Activated naive CD8-positive, alpha-beta T cell treated with anti-CD3 and anti-CD28 coated beads, Interleukin-2, amount 50 U/mL, for 16 hours (primary cell): ENCODE measurements at places on chromosomes 6 and 20.

- DNase-seq: no peak
These were observed 1.0 kb upstream of the E2F3 start for GRCh38 chr6:20400456-20401204.

- DNase-seq: no peak
These were observed 71.0 kb downstream of the PREP start for GRCh38 chr6:105331927-105332326.

DNA sequence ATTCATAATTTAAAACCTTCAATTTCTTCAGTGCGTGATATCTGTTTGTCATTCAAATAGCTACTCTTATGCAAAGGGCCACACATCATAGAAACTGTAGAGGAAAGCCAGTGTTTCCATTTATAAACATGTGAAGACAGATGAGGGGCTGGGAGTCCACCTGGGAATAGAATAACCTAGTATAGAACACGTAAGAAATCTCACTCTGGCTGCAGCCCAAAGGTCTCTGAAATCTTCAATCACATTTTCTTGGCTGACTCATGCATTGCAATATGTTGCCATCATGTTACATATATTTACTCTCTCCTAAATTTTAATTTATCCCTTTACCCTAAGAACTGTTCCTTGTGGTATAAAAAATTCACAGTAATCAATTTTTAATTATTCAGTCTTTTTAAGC is 123.2 kb downstream of the ELOVL4 start:
- no peak for DNase-seq

DNA sequence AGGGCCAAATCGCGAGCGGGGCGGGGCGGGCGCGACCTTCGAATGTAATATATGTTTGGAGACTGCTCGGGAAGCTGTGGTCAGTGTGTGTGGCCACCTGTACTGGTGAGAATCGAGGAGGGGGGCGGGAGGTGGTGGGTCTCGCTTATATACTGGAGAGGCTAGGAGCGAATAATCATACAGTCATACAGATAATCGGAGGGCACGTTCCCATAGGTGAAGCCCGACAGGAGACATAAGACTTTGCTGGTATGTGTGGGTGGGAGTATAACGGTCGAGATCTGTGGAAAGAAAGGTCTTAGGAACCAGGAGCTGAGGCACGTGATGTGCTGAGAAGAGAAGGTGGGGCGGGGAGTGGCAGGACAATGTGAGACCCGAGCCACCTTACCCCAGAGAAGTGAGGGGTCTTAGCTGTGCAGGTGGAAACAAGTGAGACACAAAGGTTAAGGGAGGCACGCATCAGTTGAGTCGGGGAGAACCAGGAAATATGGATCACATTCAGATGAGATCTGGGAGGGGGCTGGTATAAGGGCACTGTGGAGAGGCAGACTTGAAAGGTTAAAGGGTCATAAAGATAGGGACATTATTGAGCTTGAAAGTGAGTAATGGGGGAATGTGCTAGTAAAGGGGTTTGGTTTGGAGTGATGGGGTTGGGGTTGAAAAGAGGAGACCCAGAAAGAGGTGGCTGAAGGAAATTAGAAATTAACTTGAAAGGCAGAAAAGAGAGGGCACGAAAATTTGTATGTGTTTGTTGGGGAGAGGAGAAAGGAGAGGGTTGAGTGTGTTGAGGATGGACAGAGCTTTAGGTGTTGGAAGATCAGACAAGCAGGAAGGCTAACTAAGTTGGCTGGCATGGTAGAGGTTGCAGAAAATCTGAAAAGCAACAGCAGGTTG is 589 bp downstream of the RNF5 start:
- DNase-seq: no peak

- peak; percentile 9 for DNase-seq
These were observed 77.7 kb upstream of the CLDN20 start for GRCh38 chr6:155186052-155186658.

GRCh38 chr6:48859562-48860123 is 603.4 kb downstream of the MMUT start:
- no peak for DNase-seq

DNA sequence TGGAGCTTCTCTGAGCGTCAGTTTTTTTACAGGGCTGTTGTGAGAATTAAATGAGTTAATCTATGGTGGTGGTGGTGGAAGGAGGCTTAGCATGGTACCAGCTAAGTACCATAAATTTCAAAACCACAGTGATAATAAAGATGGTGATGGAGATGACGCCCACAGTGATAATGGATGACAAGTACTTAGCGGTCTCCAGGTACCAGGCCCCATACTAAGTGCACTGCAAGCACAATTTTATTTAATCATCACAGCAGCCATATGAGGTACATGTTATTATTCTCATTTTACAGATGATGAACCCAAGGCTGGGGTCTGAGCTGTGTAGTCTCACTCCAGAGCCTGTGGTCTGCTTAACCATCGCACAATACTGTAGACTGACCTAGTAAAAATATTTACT is 75.1 kb downstream of the PAX1 start:
- no peak for DNase-seq

DNA sequence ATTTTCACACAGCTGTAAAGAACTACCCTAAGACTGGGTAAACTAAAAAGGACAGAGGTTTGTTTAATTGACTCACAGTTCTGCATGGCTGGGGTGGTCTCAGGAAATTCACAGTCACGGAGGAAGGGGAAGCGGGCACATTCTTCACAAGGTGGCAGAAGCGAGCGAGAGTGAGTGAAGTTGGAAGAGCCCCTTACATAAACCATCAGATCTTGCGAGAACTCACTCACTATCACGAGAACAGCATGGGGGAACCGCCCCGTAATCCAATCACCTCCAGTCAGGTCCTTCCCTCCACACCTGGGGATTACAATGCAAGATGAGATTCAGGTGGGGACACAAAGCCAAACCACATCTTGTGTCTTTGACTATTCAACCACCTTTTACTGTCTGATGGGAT is 700.5 kb downstream of the TENT5A start:
- DNase-seq: no peak

- no peak for DNase-seq
These were observed 39.9 kb downstream of the MAPK14 start for GRCh38 chr6:36067374-36068011.

- no peak for DNase-seq
These were observed 492.5 kb upstream of the FLRT3 start for GRCh38 chr20:14829906-14830305.

DNA sequence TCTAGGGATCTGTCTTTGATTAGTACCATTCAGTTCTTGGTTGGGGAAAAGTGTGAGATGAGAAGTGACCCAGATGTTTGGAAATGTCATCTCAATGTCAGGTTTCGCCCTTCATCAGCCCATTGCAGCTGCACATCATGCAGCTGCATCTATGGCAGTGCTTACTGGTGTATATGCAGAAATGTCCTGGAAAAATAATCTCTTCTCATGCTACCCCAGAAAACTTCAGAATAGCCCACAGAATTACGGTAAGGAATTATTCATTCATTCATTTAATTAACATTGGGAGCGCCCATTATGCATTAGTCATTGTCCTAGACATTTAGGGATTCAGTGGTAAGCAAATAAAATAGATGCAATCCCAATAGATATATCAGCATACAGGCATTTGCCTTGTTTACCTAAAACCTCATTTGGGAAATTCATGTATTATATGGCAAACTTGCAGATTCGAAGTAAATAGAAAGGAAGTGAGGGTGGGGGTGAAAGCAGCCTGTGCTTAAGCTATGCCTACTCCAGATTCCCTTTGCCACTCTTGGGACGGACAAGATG is 89.2 kb downstream of the PDE7B start:
- DNase-seq: no peak

GRCh38 chr20:33679758-33680485 is 5.7 kb upstream of the NECAB3 start:
- no peak for DNase-seq

DNA sequence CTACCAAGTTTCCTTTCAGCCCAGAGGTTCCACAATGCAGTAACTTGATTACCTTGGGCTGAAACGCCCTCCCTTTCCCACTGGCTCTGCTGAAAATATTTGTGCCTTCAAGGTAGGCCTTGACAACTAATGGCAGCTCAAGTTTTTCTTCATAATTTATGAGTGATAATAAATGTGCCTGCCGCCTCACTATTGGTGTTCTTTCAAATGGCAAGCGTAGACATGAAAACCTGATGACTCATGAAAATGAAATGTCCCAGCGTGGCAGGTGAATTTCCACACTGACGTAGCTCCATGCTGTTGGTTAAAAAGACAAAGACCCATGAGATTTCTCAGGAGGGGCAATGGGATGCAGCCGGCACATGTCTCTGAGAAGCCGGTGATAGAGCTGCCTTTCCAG is 107.2 kb upstream of the GGTLC1 start:
- no peak for DNase-seq

DNA sequence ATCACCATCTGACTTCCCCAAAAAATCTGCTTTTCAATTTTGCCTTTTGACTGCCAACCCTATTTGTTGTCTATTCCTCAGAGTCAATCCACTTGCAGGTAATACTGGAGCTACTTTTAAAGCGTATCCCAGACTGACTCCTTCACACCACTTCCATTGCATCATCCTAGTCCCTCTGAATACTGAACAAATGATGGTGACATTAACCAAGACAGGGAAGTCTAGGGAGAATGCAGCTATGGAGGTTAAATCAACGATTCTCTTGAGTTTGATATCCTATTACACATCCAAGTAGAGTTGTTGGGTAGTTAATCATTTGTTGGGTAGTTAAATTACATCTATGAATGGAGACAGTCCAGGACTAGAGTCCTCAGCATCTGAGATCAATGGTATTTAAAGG is 2.0 kb downstream of the OGFRL1 start:
- no peak for DNase-seq

DNA sequence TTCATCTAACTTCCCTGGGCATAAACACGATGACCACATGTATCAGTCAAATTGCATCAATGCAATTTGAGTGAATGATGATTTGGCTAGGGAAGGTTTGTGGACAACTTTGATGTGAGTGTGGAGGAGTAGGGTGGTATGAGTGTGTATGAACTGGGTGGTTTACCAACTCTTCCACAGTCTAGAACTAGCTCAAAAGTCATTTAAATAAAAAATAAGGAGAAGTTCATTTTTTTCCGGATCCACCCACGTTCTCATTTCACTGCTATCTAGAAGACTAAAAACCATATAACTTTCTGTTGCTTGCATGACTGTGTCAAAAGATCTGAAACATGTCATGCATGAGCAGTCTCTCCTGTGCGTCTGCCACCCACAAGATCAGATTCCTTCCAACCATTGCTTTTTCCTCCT is 23.6 kb downstream of the SLC35D3 start:
- no peak for DNase-seq

GRCh38 chr20:43565758-43566104 is 6.9 kb downstream of the SGK2 start:
- DNase-seq: no peak

GRCh38 chr20:41587523-41587922 is 30.7 kb downstream of the CHD6 start:
- no peak for DNase-seq

GRCh38 chr6:134372603-134373281 is 54.8 kb upstream of the SGK1 start:
- no peak for DNase-seq

DNA sequence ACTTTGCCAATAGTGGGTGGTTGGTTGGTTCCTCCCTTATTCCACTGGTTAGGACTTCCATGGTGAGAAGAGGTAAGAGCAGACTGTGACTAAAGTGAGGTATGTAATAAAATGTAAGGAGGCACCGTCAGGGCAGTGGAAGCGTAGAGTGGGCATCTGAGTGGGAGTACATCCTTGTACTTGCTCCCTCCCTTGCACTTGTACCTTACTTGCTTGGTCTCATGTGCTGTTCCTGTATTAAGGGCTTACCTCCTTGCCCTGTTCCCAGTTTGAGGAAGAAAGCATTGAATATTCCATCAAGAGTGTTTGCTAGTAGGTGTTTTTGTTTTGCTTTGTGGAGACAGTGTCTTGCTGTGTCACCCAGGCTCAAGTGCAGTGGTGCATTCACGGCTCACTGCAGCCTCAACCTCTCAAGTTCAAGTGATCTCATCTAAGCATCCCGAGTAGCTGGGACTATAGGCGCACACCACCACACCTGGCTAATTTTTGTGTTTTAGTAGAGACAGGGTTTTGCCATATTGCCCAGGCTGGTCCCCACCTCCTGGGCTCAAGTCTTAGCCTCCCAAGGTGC is 25.5 kb downstream of the AMD1 start:
- DNase-seq: no peak

DNA sequence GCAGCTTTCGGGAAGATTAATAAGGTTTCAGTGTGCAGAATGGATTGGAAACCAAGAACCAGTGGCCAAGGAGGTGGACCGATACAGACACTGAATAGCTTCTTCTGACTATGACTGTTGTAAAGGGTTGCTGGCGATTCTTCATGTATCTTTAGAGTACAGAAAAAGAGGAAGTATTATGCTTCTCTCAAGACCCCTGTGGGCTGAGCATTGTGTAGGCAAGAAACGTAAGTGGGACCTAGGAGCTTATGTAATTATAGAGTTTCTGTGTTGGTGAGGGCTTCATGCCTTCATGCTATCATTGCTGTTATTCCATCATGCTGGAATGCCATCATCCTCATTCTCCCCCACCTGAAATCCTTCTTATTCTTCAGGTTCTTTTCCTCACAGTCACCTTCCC is 105.4 kb upstream of the AKIRIN2 start:
- DNase-seq: no peak

GRCh38 chr6:81589465-81590313 is 162.8 kb downstream of the TENT5A start:
- no peak for DNase-seq

GRCh38 chr6:129331450-129332138 is 378.4 kb downstream of the ARHGAP18 start:
- DNase-seq: no peak

DNA sequence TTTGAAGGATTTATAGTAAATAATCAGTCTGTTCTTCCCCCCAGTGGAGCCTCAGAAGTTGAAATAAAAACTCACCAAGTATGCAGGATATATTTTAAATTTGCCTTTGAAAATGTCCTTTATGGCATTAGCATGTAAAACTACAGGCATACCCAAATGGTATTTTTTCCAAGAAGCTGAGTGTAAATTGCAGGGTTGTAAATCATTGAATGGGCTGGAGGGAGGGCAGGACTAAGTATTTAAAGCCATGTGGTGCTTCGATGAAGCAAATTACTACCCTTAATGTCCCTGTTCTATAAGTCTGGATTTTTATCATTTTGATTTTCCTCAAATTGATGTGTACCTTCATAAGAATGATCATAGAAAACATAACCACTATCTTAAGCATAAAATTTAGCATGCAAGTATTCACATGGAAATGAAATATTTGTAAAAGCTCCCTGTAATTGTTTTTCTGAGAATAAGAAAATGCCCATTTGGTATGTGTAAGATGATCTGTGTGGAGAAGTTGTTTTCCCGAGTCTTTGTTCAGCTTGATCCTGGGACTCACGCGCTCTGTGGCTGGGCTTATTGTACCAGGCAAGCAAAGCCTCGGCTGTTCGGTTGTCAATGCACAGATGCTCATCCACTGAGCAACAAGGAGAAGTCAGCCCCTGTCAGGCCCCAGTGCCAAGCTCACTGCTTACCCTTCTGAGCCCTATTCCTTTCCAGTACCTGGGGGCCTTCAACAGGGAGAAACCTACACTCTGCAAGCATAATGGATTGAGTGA is 66.7 kb downstream of the CD164 start:
- DNase-seq: no peak

- DNase-seq: no peak
These were observed 619 bp upstream of the PDE7B start for GRCh38 chr6:135850882-135851281.

- no peak for DNase-seq
These were observed 104.8 kb upstream of the MOCS1 start for GRCh38 chr6:40039042-40039441.
